Fibroblast of skin of scalp (primary cell): ENCODE measurements at places on chromosomes 4 and X.

DNA sequence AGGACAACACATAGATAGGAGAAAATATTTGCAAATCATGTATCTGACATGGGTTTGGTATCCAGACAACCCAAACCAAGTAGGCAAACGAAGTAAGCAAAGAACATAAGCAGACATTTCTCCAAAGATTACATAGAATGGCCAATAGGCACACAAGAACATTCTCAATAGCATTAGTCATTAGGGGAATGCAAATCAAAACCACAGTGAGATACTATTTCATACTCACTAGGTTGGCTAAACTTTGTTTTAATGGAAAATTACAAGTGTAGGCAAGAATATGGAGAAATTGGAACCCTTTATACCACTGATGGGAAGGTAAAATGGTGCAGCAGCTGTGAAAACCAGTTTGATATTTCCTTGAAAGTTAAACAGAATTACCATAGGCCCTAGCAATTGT, 74.7 kb downstream of the CHRNA9 start:
- DNase-seq, result peak; percentile 37

GRCh38 chr4:108078024-108078733, 88.5 kb downstream of the HADH start:
- DNase-seq, result no peak

- DNase-seq, result peak; percentile 43
Measured at GRCh38 chr4:108483079-108483478, 137.3 kb upstream of the RPL34 start.

- peak; percentile 72 for DNase-seq
Measured at GRCh38 chr4:40747207-40747835, 2.4 kb upstream of the NSUN7 start.

- no peak for DNase-seq
Measured at GRCh38 chr4:17589355-17589754, 12.4 kb downstream of the LAP3 start.

- peak; percentile 33 for DNase-seq
Measured at GRCh38 chr4:66558651-66559050, 888.4 kb upstream of the EPHA5 start.

GRCh38 chr4:61427099-61427817, 227.1 kb downstream of the ADGRL3 start:
- no peak for DNase-seq

DNA sequence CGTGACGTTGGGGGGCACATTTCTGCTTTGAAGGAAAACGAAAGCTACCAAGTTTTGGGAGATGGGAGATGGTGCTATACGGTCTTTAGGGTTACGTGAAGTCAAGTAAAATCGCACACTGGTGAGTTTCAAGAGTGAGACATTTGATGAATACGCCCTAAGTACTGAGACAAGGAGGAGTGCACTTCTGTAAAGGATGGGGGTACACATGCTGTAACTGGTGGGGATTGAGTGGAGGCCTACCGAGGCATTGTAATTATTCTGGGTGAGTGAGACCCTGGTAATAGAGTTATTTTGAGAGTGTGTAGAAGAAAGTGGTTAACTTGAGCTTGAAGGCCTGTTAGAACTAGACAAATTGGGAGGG, 536 bp downstream of the SH3BGRL start:
- peak; percentile 3 for DNase-seq

GRCh38 chr4:7827566-7827965, 112.1 kb downstream of the AFAP1 start:
- peak; percentile 47 for DNase-seq

GRCh38 chrX:151402719-151403390, 5.8 kb downstream of the VMA21 start:
- DNase-seq, result no peak

GRCh38 chr4:46329118-46329976, 60.6 kb downstream of the GABRA2 start:
- DNase-seq, result peak; percentile 2

- no peak for DNase-seq
Measured at GRCh38 chrX:1292575-1293290, 24.1 kb downstream of the CSF2RA start.

DNA sequence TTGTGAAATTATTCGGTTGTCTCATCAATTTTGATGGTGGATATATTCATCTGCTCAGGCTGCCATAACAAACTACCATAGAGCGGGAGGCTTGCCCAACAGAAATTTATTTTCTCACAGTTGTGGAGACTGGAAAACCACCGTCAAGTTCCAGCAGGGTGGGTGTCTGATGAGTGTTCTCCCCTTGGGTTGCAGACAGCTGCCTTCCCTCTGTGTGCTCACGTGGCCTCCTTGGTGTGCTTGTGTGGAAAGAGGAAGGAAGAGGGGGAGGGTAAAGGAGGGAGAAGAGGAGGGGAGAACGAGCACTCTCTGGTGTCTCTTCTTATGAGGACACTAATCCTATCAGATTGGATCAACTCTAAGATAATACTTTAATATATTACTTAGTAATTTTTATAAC, 123.8 kb upstream of the TEX13D start:
- no peak for DNase-seq

GRCh38 chr4:108902769-108903168, 139.9 kb upstream of the ETNPPL start:
- no peak for DNase-seq

GRCh38 chr4:39522068-39522467, 5.2 kb downstream of the UGDH start:
- DNase-seq, result no peak

- DNase-seq, result no peak
Measured at GRCh38 chr4:162274354-162274753, 110.6 kb upstream of the FSTL5 start.

DNA sequence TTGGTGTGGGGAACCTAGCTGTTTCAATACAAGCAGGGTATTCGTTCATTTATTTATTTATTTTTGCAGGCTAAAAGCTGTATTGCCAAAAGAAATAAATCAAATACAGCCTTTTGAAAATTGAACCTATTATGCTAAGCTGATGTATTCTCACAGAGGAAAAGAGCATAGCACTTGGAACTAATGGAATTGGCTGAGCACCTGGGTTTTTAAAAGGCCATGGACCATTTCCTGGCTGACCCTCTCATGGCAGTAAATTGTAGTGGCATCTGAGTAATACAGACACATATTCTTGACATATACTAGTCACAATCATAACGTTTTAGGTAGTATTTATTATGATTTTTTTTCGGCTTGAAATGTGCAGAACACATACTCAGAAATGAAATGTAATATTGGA, 71.8 kb upstream of the ALG13 start:
- DNase-seq, result no peak

- peak; percentile 62 for DNase-seq
Measured at GRCh38 chrX:84188320-84188834, 378 bp upstream of the RPS6KA6 start.

DNA sequence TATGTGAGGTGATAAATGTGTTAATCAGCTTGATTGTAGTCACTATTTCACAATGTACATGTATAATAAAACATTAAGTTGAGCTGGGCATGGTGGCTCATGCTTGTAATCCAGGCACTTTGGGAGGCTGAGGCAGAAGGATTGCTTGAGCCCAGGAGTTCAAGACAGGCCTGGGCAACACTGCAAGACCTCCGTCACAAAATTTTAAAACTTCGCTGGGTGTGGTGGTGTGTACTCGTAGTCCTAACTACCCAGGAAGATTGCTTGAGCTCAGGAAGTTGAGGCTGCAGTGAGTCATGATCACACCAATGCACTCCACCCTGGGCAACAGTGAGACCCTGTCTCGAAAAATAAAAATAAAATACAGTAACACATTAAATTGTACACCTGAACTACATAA, 20.1 kb downstream of the LYAR start:
- no peak for DNase-seq

- DNase-seq, result peak; percentile 55
Measured at GRCh38 chrX:155027509-155028066, 944 bp downstream of the FUNDC2 start.

DNA sequence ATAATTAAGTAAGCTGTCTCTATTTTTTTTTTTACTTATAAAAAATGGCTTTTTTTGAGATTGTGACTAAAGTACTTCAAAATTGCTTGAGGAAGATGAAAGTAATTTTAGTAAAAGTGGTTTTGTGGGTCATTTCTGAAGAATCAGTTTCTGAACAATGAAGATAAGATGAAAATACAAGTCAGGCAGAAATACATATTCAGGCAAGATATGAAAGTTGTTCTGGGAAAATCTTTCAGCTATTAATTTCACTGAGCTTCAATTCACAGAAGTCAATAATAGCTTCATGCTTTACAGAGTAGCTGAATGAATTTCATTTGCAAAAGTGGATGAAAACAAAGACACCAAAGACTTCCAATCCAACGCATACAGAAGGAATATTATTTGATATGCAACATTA, 305.2 kb upstream of the ARSJ start:
- no peak for DNase-seq

GRCh38 chr4:120555058-120555457, 367.5 kb downstream of the PRDM5 start:
- DNase-seq, result no peak

GRCh38 chrX:99549381-99549780, 860.7 kb downstream of the PCDH19 start:
- DNase-seq, result no peak

DNA sequence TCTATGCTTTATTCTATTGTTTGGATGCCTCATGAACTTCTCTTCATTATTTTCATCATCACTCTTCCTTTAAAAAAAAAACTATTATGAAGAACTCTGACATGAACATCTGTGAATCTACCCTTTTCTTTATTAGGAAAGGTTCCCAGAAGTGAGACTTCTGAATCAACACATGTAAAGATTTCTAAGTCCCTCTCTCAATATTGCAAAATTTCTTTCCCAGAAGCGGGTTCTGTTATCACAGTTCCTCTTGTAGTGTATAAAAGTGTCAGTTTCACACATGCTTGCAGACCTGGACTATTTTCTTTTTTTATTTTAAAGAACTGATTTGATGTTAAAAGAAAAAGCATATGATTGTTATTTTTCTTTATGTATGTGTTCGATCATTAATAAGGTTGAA, 330.8 kb upstream of the KLF3 start:
- no peak for DNase-seq

DNA sequence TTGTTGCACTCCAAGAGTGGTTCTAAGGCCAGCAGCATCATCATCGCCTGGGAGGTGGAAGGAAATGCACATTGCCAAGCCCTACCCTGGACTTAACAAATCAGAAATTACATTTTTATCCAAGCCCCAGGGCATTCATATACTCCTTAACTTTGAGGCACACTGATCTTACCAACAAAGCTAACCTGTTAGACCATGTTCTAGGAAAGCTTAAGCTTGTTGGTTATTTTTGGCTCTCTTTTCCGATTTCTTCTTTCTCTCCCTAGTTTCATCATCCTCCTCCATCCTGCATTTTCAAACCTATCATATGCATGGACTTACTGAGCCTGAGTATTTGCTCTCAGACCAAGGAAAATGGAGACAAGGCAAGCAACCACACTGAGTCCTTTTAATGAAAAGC, 133.4 kb downstream of the OPHN1 start:
- no peak for DNase-seq

DNA sequence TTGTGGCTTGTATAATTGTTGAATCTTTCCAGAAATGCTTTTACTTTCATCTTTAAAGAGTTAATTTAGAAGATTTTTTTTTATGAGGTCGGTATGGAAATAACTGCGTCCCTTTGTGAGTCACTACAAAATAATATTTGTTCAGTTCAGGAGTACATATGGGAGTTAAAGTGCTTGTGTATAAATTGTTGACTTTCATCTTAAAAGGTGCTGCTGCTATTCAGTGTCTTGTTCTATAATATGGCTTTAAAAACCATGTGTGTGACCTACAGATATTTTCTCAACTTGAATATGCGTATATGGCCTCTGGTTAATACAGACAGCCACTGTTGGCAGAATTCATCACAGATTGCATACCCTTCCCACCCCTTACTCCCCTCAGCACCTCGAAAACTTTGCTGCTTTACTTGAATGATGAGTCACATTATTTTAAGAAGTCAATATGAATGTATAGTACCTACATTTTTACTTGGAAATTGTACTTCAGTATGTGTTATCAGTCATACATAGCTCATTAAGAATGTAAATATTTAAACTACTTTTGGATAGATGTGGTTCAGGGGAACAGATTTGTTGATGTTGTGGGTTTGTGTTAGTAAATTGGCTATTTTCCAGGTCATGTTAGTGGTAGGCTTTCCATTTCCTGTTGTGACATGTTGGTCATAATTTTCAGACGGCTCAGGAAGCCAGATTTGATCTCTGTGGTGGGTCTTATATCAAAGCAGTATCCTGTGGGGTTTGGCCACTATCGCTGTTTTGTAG, 1.5 kb downstream of the CLCN3 start:
- DNase-seq, result peak; percentile 35

DNA sequence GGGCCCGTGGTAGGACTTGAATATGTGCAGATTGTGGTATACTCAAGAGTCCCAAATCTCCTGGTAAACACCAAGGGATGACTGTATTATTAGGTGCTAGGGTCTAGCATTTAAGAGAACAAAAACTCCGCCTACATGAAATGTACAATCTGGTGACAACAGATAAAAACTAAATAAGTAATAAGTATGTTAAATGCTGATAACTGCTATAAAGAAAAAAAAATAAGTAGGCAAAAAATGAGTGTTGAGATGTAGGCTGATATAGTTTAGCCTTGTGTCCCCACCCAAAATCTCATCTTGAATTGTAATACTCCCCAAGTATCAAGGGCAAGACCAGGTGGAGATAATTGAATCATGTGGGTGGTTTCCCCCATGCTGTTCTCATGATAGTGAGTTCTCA, 23.4 kb downstream of the OTUD4 start:
- no peak for DNase-seq

GRCh38 chr4:75340561-75340960, 173.6 kb downstream of the RCHY1 start:
- DNase-seq, result no peak

DNA sequence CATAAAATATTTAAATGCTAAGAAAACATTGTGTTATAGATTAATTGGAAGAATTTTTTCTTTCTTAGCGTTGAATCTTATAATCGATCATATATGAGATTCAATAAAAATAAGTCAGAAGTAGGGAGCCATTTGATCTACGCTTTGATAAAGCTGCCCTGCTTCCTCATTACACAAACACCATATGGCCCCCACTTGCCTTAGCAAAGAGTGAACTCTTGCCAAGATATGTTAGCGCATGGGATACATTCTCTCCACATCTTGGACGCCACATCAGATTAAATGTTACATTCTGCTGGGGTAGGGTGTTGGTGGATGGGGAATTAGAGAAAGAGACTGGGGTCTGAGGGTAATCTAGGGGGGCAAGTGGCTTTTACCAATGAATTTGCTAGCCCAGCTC, 207.7 kb upstream of the MID1 start:
- no peak for DNase-seq

DNA sequence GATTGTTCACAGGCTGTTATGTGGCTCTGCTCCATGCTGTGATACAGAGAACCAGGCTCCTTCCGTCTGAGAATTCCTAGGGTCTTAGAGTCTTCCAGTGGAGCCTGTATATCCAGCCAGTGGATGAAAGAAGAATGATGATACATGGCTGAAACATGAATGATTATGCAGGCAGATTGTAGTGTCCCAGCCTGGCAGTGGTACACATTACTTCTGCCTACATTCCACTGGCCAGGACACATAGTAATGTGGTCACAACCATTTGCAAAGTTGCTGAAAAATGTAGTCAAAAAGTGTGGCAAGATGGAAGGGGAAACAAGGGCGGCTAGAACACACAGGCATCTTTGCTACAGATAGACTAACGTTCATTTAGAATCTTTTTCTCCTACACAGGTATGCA, 4.5 kb upstream of the GBA3 start:
- DNase-seq, result peak; percentile 76

- DNase-seq, result peak; percentile 8
Measured at GRCh38 chr4:142585411-142585810, 260.7 kb downstream of the INPP4B start.

- DNase-seq, result no peak
Measured at GRCh38 chrX:39301036-39301435, 499.8 kb downstream of the MID1IP1 start.

- no peak for DNase-seq
Measured at GRCh38 chr4:139852612-139853269, 187.1 kb downstream of the MGST2 start.
